Esophagus mucosa (tissue), 1 donor: ENCODE measurements at places on chromosomes 5 and 9. TPM values are rescaled to one million over a fixed set of nuclear protein-coding genes. Genes with fewer than 3 reads are reported as not detected.

PCDH12 gene
- 0.40 TPM for total RNA-seq

PITX1 gene
- total RNA-seq, result 689 TPM

- no peak for ATAC-seq
Observed at GRCh38 chr5:44199408-44199807, 189.8 kb downstream of the FGF10 start.

- no peak for ATAC-seq
Observed at GRCh38 chr9:740221-740620, 101.3 kb upstream of the DMRT1 start.

- ATAC-seq, result peak; percentile 67
Observed at GRCh38 chr5:72234265-72234700, 85.8 kb downstream of the MRPS27 start.
